ENCODE measurements at places on chromosomes 11 and 22. TPM values are rescaled to one million over a fixed set of nuclear protein-coding genes. Genes with fewer than 3 reads are reported as not detected.

DNA sequence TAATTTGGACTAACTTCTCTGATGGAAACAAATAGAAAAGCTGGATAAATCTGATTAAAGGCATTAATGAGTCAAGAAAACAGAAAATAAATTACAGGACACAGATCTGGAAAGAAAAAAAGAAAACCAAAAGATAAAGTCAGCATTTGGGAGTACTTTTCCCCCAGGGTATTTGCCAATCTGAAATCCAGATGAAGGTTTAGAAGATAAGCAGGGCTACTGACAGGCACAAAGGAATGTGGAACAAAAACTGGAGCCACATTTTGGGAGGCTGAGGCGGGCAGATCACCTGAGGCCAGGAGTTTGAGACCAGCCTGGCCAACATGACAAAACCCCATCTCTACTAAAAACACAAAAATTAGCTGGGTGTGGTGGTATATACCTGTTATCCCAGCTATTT is 57.2 kb downstream of the SBF2 start:
- H3K36me3 ChIP-seq: no peaks in the 10 kb centered on the region
- no peak overlapping the region for H3K4me3 ChIP-seq
- no peak overlapping the region for H3K27ac ChIP-seq
- peaks cover 13% of the 10 kb centered on the region for H3K4me1 ChIP-seq
- no peaks in the 10 kb centered on the region for H3K27me3 ChIP-seq

GRCh38 chr11:121670805-121671282 is 218.1 kb upstream of the SORL1-AS1 start:
- H3K27me3 ChIP-seq: no peaks in the 10 kb centered on the region
- no peak for DNase-seq
- H3K36me3 ChIP-seq: no peaks in the 10 kb centered on the region
- H3K4me3 ChIP-seq: no peak overlapping the region
- no peaks in the 10 kb centered on the region for H3K4me1 ChIP-seq

- H3K27ac ChIP-seq: no peak overlapping the region
- H3K4me1 ChIP-seq: peaks cover 13% of the 10 kb centered on the region
- H3K4me3 ChIP-seq: no peak overlapping the region
- DNase-seq: no peak
Measured at GRCh38 chr22:50483977-50484853, 2.4 kb upstream of the MIOX start.

GRCh38 chr11:134282121-134283045 is 6.2 kb downstream of the GLB1L3 start:
- peaks cover 13% of the 10 kb centered on the region for H3K27me3 ChIP-seq
- H3K4me3 ChIP-seq: no peak overlapping the region
- no peaks in the 10 kb centered on the region for H3K4me1 ChIP-seq
- no peak for DNase-seq
- H3K36me3 ChIP-seq: no peaks in the 10 kb centered on the region

DNA sequence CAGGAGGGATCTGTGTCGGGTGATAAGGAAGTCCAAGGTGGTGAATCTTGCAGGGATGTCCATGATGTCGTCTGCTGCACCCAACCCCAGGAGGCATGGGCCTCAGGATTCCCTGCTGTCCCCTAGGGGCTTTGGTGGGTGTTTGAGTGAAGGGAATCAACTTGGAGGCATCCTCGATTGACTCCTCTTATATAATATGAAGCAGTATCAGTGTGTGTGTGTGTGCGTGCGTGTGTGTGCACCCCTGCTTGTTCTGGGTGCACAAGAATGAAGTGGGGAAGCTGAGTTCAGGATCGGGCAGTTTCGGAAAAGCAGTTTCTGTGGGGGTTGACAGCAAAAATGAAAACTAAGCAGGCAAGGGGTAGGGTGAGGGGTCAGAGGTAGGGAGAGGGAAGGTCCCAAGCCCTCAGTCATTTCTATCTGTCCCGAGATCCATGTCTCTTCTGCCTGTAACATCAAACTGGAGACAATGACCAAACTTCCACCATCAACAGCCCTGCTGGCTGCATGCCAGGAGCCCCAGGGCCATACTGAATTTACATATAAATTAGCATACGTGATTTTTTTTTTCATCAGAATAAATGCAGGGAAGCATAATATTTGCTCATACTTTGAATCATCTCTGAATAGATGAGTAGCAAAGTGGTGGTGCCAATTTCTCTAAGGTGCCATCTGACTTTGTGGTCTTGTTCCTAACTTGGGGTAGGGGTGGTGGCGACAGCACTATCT is 2.0 kb downstream of the NTM start:
- DNase-seq: no peak
- no peaks in the 10 kb centered on the region for H3K36me3 ChIP-seq
- H3K27me3 ChIP-seq: peaks cover 18% of the 10 kb centered on the region
- H3K27ac ChIP-seq: no peak overlapping the region
- no peaks in the 10 kb centered on the region for H3K4me1 ChIP-seq
- no peak overlapping the region for H3K4me3 ChIP-seq

DNA sequence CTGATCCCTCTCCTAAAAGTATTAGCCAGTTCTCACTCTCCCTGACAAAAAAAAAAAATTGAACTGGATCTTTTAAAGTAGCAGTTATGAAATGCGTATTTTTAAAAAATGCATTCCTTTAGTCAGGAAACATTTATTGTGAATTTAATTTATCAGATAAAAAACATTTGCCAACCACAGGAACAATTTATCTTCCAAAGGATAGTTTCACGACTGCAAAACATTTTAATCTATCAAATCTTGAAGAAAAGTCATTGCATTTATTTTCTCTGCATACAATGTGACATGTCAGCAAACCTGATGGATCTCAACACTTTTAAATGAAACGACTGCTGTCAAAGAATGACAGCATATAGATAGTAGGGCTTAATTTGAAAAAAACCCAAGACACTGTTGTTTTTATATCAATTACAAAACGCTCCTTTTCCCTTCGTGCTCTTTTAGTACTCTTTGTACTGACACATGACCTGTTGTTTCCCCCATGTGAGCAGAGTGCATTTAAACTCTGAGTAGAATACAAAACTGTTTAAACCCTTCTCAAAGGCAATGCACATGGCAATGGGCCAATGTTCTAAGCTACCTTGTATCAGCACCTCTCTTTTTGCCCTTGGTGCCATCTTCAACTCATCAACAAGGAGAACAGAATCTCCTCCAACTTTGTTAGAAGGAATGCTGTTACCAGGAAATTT is 107.0 kb downstream of the ATG16L2 start:
- no peak overlapping the region for H3K4me3 ChIP-seq
- DNase-seq: no peak
- no peaks in the 10 kb centered on the region for H3K27me3 ChIP-seq

- no peak for DNase-seq
- no peak overlapping the region for H3K4me3 ChIP-seq
Measured at GRCh38 chr22:32336121-32336603, 21.5 kb upstream of the RFPL3 start.

GRCh38 chr11:2950825-2951224 is 21.6 kb upstream of the PHLDA2 start:
- H3K36me3 ChIP-seq: peaks cover 56% of the 10 kb centered on the region
- no peak overlapping the region for H3K27ac ChIP-seq
- H3K27me3 ChIP-seq: no peaks in the 10 kb centered on the region
- peaks cover under 1% of the 10 kb centered on the region for H3K4me1 ChIP-seq

GRCh38 chr11:26649884-26650283 is 72.0 kb downstream of the SLC5A12 start:
- 0 out of 2 replicates have a peak, but pooled peaks cover 2% of the 10 kb centered on the region for H3K27me3 ChIP-seq
- DNase-seq: peak; percentile 36
- H3K4me3 ChIP-seq: no peak overlapping the region
- no peaks in the 10 kb centered on the region for H3K4me1 ChIP-seq
- no peak overlapping the region for H3K27ac ChIP-seq

- H3K27me3 ChIP-seq: no peaks in the 10 kb centered on the region
- peak overlapping the region; percentile 99 for H3K27ac ChIP-seq
- DNase-seq: no peak
- peaks cover 93% of the 10 kb centered on the region for H3K4me1 ChIP-seq
Measured at GRCh38 chr11:118914178-118914918, 11.4 kb downstream of the BCL9L start.

DNA sequence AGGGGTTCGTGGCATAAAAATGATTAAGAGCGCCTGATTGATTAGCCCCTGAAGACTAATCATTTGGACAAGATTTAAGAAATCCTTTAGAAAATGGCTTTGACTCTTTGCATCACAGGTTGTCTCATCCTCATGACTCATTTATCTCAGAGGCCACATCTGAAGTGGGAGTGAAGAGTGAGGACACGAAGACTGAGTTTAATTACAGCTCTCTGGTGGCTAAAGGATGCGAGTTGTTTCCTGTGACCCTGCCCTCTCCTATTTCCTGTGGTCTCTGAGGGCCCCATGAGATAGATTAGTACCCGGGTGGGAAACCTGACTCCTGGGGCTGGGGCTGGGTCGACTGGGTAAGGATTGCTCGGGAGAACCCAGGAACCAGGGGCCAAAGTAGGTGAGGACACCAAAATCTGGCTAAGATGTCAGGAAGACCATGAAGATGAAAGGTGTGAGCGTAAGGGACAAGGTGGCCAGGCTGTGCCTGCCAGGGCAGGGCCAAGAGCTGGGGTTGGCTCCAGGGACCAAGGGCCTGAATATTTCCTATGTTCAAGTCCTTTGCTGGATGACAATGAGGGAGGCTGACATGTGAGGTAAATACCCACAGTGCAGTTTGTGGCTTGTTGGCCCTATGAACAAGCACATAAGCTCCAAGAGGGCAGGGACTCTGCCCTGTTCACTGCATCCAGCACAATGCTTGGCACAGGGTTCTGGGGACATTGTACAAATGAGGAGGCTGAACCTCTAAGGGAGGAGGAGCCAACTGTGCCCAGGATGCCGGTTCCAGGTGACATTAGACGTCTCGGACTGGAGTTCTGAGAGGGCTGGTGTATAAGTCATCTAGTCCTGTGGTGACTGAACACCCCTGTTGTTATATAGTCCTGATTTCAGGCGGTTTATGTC is 3.6 kb downstream of the OTOG start:
- no peak overlapping the region for H3K4me3 ChIP-seq
- no peak overlapping the region for H3K27ac ChIP-seq
- H3K4me1 ChIP-seq: no peaks in the 10 kb centered on the region
- no peak for DNase-seq
- H3K27me3 ChIP-seq: no peaks in the 10 kb centered on the region

- H3K4me1 ChIP-seq: no peaks in the 10 kb centered on the region
- no peak overlapping the region for H3K27ac ChIP-seq
- no peaks in the 10 kb centered on the region for H3K27me3 ChIP-seq
- no peak for DNase-seq
- H3K4me3 ChIP-seq: no peak overlapping the region
Measured at GRCh38 chr11:101446238-101446637, 137.6 kb downstream of the TRPC6 start.

GRCh38 chr11:59271247-59271755 is 58.6 kb upstream of the MPEG1 start:
- no peaks in the 10 kb centered on the region for H3K36me3 ChIP-seq
- H3K27ac ChIP-seq: no peak overlapping the region

- H3K27me3 ChIP-seq: no peaks in the 10 kb centered on the region
- H3K36me3 ChIP-seq: no peaks in the 10 kb centered on the region
- peaks cover 10% of the 10 kb centered on the region for H3K4me1 ChIP-seq
- DNase-seq: no peak
Measured at GRCh38 chr11:70472240-70472639, 73.9 kb downstream of the CTTN start.

- no peaks in the 10 kb centered on the region for H3K4me1 ChIP-seq
- peak within 1 kb of the TSS; percentile 40 for H3K4me3 ChIP-seq
- no peak for DNase-seq
- H3K27me3 ChIP-seq: no peaks in the 10 kb centered on the region
- peak within 1 kb of the TSS; percentile 23 for H3K27ac ChIP-seq
- no peaks in the 10 kb centered on the region for H3K36me3 ChIP-seq
Measured at GRCh38 chr22:20268279-20269012, at the start of gene RTN4R. TSS of gene RTN4R (minus strand) at chr22:20268318. CDS start at chr22:20268092, 226 bp downstream.

DNA sequence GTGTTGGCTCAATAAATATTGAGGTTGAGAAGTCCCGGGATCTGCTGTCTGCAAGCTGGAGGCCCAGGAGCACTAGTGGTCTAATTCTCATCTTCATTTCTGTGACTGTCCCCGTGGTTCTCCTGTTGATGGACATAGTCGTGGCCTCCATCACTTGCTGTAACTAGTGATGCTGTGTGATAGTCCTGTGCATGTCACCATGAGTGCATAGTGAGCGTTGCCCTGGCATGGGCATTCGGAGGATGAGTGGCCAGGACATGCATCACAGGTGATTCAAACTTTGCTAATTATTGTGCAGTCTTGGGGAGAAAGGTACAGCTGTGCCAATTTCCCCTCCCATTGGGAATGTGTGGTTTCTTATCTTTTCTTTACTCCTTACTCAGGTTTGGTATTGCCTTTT is 902.2 kb downstream of the BRD1 start:
- no peak for DNase-seq
- H3K27ac ChIP-seq: no peak overlapping the region
- no peaks in the 10 kb centered on the region for H3K4me1 ChIP-seq
- no peaks in the 10 kb centered on the region for H3K27me3 ChIP-seq
- H3K36me3 ChIP-seq: no peaks in the 10 kb centered on the region

- no peak for DNase-seq
- no peak overlapping the region for H3K27ac ChIP-seq
- no peaks in the 10 kb centered on the region for H3K36me3 ChIP-seq
- peaks cover 59% of the 10 kb centered on the region for H3K27me3 ChIP-seq
- no peaks in the 10 kb centered on the region for H3K4me1 ChIP-seq
Measured at GRCh38 chr11:125398994-125399640, 96.9 kb downstream of the FEZ1 start.

GRCh38 chr11:3043315-3043871 is 13.8 kb downstream of the CARS1 start:
- H3K4me1 ChIP-seq: peaks cover 16% of the 10 kb centered on the region
- H3K36me3 ChIP-seq: peaks cover 35% of the 10 kb centered on the region
- DNase-seq: no peak
- H3K4me3 ChIP-seq: no peak overlapping the region
- no peaks in the 10 kb centered on the region for H3K27me3 ChIP-seq
- no peak overlapping the region for H3K27ac ChIP-seq

- no peak overlapping the region for H3K4me3 ChIP-seq
- peaks cover 6% of the 10 kb centered on the region for H3K4me1 ChIP-seq
- peaks cover 3% of the 10 kb centered on the region for H3K36me3 ChIP-seq
- H3K27ac ChIP-seq: no peak overlapping the region
- DNase-seq: no peak
Measured at GRCh38 chr22:25051983-25052710, 99.6 kb downstream of the KIAA1671 start.

DNA sequence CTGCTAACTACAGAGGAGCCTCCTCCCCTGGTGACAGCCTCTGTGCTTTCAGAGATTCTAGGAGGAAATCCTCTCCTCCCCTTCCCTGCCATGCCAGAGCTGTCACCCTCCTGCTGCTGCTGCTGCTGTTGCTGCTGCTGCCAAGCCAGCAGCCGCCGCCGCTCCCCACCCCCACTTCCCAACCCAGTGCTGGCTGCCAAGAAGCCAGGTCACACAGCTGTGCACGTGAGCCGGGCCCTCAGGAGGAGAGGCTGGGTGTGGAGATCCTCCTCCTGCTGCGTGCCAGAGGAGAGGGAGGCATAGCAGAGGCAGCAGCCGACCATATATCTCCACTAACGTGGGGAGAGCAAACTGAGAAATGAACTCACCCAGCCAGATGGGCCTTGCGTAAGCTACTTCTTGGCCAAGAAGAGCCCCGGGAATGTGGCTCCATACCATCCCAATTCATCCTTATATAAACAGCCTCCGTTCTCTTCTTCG is 12.4 kb downstream of the CRY2 start:
- DNase-seq: no peak
- peaks cover 7% of the 10 kb centered on the region for H3K36me3 ChIP-seq
- H3K27me3 ChIP-seq: no peaks in the 10 kb centered on the region
- H3K27ac ChIP-seq: no peak overlapping the region
- no peaks in the 10 kb centered on the region for H3K4me1 ChIP-seq

The SNX15 gene
- 51.5 TPM for total RNA-seq

The OR52N4 gene
- total RNA-seq: not detected

The OLFML1 gene
- total RNA-seq: not detected

The ENDOD1 gene
- 28.2 TPM for total RNA-seq

The CRYBA4 gene
- not detected for total RNA-seq

The APIP gene
- total RNA-seq: 42.6 TPM

The SLC22A25 gene
- total RNA-seq: not detected

The ASPHD2 gene
- 0.15 TPM for total RNA-seq
